ENCODE measurements at places on chromosomes 12 and 14.
A peak's percentile ranks its signal among the peaks of the same experiment; 100 is the strongest.

- peak; percentile 100 for DNase-seq
Observed at GRCh38 chr12:13196130-13196921, at the start of gene EMP1. EMP1 (plus strand) TSS chr12:13196726; CDS start chr12:13211511, 14,785 bp downstream.

DNA sequence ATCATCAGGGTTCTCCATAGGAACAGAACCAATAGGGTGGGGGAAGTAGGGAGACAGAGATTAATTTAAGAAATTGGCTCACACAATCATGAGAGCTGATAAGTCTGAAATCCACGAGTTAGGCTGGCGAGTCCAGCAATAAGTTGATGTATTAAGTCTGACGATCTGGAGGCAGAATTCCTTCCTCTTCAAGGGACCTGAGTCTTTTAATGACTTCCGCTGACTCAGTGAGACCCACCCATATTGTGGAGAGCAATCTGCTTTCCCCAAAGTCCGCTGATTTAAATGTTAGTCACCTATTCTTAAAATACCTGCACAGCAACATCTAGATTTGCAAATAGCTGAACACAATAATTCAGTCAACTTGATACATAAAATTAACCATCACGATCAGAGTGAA lies 97.8 kb downstream of the SPTSSA start:
- no peak for DNase-seq

DNA sequence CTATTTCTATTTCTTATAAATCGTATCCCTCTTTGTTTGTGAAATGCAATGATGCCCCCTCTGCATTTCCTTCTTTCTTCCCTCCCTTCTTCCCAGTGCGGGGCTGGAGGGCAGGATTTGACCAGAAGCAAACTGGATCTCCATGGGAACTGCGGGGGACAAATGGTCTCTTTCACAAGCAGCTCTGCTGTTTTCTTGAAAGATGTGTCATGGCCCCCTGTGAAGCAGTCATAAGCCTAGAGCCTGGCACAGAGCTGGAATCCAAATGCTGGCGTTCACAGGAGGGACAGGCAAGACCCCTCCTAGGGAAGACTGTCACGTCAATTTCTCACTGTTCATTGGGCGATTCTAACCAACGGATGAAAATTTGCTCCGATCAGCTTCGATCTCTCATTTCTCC lies 203.5 kb upstream of the NOS1 start:
- DNase-seq = no peak

DNA sequence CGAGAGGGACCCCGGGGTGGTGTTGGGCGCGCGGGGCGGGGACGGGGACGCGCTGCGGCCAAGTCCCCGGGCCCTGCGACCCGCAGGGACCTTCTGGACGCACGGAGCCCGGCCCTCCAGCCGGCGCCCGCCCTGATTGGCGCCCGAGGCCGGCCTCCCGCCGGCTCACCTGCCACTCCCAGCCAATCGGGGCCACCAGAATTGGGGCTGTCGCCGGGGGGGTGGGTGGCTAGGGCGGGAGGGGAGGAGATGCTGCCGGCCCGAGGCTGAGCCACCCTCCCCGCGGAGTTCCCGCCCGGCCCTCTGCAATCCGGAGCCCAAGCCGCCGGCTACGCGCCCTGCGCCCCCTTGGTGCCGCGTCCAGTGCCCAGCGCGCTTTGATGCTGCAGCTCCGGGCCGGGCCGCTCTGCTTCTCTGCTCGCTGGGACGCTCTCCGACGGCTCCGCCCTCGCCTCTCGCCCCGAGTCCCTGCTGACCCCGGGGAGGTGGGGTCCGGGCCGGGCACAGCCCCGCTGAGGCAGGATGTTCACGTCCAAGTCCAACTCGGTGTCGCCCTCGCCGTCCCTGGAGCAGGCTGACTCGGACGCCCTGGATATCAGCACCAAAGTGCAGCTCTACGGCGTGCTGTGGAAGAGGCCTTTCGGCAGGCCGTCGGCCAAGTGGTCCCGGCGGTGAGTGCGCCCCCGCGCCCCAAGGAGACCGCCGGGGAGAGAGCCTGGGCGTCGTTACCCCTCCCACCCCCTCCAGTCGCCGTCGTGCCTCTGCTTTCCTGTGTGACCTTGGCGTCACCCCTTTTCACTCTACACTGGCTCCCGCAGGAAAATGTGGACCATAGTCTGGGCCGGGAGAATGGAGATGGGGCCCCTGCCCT lies at the start of gene PLEKHD1:
Gene PLEKHD1 (plus strand): TSS at position 285 of the 871 bp plus-strand sequence. CDS start 238 bp downstream, at position 523.
- DNase-seq = no peak

DNA sequence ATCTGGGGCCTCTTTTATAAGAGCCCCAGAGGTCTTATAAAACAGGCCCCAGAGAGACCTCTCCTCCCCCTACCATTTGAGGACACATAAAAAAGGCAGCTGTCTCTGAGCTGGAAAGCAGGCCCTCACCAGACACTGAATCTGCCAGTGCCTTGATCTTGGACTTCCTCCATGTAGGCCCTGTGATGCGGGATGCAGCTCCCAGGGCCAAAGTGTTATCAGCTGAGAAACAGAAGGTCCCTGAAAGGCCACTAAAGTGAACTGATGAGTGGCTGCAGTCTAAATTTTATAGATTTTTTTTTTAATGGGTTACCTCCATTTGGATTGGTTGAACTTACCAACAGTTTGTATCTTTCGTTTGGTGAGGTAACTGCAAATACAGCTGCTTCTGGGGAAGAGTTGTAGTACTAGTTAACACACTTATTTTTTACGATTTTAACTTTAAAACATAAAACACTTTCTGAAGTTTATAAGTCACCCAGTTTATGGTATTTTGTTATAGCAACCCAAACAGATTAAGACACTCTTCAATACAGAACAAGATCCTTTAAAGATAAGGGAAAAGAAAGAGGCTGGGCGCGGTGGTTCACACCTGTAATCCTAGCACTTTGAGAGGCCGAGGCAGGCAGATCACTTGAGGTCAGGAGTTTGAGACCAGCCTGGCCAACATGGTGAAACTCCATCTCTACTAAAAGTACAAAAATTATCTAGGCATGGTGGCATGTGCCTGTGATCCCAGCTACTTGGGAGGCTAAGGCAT lies 5.6 kb upstream of the GUCY2C start:
- no peak for DNase-seq

DNA sequence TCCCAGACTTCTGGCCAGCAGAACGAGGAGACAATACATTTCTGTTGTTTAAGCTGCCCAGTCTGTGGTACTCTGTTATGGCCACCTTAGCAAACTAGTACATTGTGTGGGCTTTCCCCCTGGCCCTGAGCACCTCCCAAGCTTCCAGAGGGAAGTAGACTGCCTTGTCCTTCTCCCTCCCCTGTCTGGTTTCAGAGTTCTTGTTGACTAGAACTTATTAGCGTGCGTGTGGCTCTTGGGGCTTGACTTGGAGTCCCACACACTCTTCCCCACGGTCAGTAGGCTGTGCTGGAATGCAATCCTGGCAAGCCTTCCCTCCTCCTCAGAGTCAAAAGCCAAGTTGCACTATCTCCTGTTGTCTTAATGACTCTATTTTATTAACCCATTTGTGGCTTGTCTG lies 27.7 kb downstream of the FBLN5 start:
- peak; percentile 27 for DNase-seq

- no peak for DNase-seq
Observed at GRCh38 chr12:126607867-126608266, 1542.6 kb downstream of the AACS start.

DNA sequence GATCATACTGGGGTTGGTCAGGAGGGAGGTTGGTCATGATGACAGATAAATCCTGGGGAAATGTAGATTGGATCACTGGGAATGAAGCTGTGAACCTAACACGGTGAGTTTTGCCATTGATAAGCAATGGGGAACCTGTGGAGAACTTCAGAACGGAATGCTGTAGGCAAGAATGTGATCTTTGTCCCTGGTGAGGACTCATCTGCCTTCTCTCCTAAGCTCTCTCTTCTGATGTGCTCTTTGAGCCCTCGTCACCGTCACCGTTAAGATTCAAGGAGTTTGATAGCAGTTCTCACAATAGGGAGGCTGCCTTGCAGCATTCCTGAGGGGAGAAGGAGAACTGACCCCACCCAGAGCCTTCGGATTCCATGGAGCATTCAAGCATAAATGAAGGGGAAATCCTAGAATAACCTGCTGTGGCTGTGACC lies 217.6 kb downstream of the ANO6 start:
- no peak for DNase-seq

- no peak for DNase-seq
Observed at GRCh38 chr12:92403210-92404175, 257.8 kb upstream of the BTG1 start.

DNA sequence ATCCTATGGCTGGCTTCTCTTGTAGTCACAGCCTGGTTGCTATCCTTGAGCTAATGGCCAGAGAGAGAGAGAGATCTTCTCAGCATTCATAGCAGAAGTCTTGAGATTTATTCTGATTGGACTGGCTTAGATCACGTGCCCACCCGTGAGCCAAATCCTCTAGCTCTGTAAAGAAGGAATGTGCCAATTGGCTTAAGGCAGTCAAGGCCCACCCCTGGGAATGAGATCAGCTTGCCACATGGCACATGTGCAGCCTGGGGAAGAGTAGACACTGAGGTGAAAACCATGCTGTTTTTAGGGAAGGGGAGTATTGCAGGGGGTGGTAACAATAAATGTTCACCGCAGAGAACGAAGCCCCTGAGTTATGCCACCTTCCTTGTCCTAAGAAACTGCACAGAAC lies 36.3 kb downstream of the PLEKHG7 start:
- no peak for DNase-seq

DNA sequence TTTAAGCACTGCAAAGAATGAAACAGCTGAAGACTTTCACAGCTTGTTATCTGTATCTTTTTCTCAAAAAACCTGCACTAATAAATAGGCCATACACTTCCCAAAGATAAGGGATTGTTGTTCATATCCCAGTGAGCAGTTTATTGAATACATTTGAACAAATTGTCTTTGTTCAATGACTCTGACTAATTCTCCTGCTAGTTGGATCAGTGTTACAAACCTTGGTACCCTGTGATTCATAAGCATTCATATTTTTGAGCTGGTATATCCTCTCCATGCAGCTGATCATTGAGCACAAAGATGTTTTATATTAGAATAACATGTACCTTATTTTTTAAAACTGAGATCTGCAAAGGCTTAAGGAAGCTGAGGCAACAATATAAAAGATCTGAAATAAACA lies 58.9 kb upstream of the FSCB start:
- DNase-seq = no peak

DNA sequence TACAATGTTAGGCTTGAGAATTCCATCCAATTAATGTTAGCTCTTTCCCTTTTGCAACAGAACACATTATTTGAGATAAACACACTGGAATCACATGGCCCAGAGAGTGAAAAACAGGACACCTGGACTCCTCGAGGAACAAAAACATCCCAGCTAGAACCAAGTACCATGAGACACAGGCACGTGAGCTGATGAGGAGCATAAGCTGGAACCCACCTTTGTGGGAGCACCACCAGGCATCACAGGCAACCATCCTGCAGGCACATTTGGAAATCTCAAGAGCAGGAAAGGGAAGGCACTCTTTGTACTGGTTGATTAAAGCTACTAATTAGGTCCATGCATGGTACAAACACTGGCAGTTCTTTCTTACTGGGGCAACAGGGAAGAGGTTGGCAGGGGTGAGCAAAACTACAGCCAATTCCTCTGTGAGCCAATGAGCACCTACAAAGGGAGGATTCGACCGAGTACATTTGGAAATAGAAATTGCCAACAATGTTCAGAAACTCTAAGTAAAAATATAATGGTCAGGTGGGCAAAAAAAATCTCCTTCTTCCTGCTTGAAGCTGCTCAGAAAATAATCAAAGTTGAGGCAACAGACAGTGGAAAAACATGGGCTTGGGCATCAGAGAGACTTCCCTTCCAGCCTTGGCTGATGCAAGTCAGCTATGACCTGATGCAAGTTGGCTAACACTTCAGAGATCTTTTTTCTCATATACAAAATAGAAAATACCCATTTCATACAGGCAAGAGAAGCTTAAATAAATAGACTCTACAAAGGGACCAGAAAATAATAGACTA lies 216.7 kb downstream of the NUAK1 start:
- DNase-seq = no peak

DNA sequence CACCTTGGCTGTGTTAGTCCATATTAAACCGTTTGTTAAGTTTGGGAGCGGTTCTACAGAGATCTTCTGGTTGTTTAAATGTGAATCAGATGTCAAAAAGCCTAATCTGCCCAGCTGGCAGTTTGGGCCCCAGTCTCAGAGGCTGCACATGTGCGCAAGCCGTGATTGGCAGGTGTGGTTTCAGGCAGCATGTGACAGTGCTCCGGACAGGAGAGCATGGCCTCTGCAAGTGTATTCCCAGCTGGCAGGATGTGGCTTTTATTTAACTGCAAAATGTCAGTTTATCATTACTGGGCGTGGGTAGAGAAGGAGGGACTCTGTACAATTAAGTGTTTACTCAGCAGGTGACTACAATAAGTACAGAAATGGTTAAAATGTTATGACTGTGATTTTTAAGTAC lies 77.5 kb downstream of the PELI2 start:
- DNase-seq = peak; percentile 42

GRCh38 chr14:54775486-54776140 lies 127.0 kb downstream of the GCH1 start:
- DNase-seq = no peak

- DNase-seq = no peak
Observed at GRCh38 chr12:39413836-39414771, 28.8 kb downstream of the KIF21A start.

- DNase-seq = no peak
Observed at GRCh38 chr14:65357113-65357512, 55.4 kb upstream of the FUT8 start.

DNA sequence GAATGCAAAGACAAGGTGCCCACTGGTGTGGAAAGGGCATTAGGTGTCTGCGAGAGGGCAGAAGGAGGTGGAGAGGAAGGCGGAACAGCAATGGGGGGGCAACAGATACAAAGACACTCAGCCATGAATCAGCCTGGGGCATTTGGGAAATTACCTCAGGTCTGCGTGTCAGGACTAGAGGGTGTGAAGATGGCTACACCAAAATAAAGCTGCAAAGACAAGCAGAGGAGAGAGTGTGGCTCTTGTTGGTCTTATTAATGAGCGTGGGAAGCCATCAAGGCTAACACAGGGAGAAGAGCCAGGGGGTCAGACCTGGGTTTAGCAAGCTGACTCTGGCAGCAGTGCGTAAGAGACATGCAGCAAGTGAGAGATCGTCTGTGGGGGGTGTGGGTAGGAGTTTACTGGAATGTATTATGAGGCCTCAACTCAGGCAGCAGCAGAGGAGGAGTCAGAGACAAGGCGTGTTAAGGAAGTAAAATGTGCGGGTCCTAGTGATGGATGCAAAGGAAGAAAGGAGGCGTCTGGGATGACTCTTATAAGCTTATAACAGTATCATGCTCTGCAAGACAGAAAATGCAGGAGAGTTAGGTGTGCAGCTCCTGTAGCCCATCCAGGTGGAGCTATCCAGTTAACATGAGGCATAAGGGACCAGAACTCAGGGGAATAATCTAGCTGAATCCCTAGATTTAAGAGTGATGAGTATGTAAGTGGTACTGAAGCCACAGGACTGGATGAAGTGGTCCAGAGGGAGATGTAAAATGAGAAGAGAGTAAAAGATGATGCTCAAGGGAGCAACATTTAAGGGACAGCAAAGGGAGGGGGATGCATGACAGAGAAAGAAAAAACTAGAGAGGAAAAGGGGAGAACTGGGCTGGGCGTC lies 50.4 kb downstream of the KCNK10 start:
- no peak for DNase-seq

DNA sequence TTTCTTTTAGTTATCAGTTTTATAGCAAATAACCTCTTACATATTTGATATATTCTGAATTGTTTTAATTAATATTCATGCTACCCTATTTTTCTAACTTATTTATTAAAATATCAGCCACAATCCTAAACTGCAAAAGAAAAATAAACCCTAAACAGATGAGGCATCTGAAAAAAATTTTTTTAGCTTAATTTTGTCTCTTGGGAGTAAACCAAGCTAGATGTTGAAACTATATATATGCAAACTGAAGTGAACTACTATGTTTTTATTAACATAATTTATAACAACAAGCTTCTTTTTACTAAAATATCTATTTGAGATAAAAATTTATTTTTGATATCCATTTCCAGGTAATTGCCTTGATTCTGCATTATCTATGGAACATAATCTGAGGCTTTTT lies 87.6 kb downstream of the PTPRQ start:
- no peak for DNase-seq

Data from GM04504 (cell line).